ENCODE measurements at places on chromosomes 11 and 22.

DNA sequence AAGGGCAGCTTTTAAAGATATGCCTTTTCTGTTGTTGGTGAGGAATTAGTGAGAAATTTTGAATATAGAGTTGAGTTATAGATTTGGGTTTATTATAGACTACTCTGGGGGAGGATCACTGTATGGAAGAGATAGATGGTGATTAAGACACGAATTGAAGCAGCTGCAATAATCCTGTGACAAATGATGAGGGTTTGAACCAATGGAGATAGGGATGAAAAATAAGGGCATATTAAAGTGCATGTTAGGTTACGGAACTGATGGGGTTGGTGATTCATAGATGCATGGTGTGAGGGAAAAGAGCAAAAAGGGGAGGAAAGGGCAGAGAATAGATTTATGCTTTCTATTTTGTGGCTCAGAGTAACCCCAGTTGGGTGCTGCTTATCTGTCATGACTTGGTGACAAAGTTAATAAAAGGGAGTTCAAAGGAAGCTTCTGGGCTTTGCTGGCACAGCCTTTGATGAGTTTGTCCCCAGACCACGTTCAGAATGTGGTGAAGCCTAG is 11.8 kb downstream of the C11orf87 start:
- no peak for DNase-seq

GRCh38 chr11:84719935-84720577 is 907.1 kb downstream of the DLG2 start:
- DNase-seq: no peak

DNA sequence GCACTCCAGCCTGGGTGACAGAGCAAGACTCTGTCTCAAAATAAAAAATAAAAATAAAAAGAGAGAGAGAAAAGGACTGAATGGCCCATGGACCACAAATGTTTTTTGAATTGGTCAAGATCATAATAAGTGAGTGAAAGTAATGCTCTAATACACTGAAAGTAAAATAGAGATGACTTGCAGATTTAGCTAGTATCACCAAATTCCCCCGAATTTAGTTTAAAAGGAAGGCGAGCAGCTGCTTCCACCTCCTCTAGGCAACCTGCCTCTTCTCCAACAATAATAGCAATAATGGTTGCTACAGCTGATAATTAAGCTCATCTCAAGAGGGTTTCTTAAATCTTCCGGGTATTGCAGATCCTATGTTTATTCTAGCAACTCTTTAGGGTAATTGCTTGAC is 36.8 kb downstream of the CELF1 start:
- no peak for DNase-seq

GRCh38 chr22:22005945-22006595 is 23.5 kb upstream of the TOP3B start:
- DNase-seq: no peak

DNA sequence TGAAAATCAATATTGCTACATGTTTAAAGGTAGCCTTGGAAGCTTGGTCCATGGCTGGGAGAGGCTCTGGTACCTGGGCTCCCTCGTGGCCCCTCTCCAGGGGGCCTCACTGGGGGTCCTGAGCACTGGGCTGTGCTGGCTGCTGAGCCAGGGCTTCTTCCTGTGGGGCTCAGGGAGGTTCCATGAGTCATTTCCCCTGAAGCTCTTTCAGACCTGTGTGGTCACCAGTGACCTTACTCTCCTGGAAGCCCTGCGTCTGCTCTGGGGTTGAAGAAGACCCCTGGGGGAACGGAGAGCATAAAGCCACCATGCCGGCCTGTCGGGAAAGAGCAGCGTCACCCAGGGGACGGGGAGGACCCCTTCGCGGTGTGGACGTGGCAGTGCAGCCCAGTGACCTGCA is 389.0 kb downstream of the TBC1D22A start:
- DNase-seq: no peak

DNA sequence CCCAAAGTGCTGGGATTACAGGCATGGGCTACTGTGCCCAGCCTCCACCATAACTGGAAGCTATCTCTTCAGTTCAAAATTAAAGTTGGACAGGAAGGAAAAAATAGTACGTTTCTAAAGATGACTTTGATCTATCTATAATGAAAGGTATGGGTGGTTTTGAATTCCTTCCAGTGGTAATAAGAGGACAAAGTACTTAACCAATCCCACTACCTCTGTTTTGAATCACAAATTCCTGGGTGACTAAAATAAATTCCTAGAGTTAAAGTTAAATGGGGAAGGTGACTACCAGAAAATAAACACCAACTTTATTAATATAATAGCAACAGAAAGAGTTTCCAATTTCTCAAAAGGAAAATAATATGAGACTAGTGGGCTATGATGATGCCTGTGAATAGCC is 9.1 kb downstream of the PHF5A start:
- no peak for DNase-seq

- no peak for DNase-seq
Measured at GRCh38 chr22:49626361-49627216, 201.1 kb downstream of the BRD1 start.

GRCh38 chr11:35090125-35090524 is 48.8 kb upstream of the CD44 start:
- DNase-seq: no peak

DNA sequence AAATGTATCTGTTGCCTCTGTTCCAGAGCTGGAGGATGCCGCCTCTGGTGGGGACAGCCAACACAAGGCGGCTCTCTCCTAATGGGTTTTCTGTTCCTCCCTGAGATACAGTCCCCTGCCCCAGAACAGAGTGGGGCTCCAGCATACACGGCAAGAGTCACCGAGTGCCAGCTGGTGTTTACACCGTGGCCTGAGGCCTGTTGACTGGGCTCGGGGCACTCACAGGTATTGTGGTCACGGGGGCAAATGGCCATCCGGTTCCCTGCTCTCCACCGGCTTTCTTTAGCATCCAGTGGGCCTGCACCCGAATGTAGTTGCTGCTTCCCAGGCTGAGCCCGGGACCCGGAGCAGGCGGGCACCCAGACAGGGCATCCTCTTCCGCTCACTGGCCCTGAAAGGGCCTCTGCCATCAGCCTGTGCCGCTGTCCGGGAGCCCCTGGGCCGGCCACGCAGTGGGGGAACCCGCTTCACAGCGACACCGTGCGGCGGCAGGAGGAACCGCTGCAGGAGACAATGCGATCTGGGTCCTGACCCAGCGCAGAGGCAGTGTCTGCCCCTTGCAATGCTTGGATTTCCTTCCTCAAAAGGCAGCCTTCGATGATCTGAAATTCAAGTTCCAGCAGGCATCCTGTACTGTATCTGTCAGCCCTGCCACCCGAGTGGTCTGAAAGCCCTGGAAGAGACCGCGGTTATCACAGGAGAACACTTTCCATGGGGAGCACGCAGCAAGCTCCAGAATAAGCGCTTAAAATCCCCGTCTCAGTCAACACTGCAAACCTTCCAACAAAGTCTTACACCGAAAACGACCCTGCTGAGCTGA is 859 bp upstream of the KRTAP5-5 start:
- no peak for DNase-seq

GRCh38 chr22:36644333-36644757 is 59.2 kb downstream of the CACNG2 start:
- no peak for DNase-seq

GRCh38 chr11:17672469-17672868 is 46.9 kb upstream of the MYOD1 start:
- DNase-seq: no peak

- no peak for DNase-seq
Measured at GRCh38 chr11:11480971-11481370, 127.9 kb upstream of the CSNK2A3 start.

DNA sequence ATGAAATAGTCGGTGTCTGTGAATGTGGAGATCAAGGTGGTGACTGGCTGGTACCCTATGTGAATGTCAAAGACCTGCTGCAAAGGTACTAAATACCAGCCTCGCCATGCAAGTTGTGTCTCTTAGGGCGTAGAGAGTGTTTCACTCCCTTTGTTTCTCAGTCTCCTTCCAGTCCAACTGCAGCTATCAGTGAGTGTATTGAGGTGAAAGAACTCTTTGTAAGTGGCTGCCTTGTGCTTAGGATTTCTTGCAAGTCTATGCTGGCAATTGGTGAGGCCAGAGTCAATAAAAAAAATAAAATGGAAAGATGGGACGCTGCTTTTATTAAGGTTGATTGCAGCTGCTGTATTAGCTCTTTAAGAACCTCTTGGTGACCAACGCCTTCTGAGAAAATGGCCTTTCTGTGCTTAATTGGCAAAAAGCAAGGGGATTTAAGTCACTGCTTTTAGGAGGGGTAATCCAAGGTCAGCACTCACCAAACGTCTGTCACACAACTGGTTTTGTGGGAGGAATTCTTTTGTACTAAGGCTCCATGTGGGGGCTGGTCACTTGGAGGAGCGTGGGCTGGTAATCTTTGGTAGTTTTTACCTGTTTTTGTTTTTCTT is 95.1 kb downstream of the PARVA start:
- peak; percentile 54 for DNase-seq

GRCh38 chr11:73210916-73211667 is 7.0 kb upstream of the P2RY2 start:
- DNase-seq: no peak

DNA sequence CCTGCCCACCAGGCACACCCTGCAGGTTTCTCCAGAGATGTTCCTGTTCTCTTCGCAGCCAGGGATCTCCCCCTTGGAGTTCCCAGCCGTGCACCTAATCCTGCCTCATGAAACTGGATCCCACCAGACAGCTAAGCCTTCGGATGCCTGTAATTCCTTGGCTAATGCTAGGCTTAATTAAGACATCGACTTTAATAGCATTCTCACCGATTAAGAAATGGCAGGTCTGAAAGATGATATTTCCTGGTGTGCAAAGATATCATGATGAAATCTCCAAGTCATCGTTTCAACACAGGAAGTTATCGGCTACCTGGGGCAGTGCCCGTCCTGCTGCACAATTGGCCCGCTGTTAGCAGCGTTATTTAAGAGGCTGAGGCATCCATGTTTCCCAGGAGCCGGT is 41.5 kb upstream of the CCND1 start:
- no peak for DNase-seq

DNA sequence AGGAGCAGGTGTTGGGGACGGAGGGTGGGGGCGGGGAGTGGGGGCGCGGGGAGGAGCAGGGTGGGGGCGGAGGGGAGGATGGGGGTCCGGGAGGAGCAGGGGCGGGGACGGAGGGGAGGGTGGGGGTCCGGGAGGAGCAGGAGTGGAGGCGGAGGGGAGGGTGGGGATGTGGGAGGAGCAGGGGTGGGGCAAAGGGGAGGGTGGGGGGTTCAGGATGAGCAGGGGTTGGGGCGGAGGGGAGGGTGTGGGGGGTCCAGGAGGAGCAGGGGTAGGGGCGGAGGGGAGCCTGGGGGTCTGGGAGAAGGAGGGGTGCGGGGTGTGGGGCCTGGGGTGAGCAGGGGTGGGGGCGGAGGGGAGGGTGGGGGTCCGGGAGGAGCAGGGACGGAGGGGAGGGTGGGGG is 17.1 kb downstream of the CRELD2 start:
- no peak for DNase-seq

DNA sequence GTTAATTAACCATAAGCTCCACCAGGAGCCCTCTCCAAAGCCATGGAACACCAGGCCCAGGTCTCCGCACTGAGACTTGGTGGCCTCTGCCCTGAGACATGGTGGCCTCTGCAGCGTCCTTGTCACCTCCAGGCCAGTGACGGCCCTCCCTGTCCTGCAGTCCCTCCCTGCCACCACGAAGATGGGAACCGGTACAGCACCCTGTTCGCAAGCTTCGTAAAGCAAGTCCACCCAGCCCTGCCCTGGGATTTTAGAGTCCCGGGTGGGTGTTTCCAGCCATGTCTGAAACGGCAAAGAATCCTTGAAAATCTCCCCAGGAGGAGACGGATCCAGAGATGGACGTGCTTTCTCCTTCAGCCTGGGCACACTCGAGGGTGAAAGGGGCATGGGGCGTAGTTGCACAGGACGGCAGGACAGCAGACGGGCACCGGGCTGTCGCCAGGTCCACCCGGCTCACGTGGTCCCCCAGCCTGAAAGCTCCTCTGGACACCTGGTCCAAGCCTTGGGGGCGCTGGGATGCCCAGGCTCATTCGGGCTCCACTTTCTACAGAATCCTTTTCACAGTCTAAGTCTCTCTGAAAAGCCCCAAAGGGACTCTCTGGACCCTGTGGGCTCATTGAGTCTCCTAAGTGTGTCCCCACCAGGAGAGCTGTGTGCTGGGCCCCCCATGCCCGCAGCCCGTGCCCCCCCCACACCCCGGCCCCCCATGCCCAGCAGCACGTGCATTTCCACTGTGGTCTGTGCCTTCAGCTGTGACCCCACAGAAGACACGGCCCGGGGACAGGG is 456.2 kb downstream of the BRD1 start:
- no peak for DNase-seq

DNA sequence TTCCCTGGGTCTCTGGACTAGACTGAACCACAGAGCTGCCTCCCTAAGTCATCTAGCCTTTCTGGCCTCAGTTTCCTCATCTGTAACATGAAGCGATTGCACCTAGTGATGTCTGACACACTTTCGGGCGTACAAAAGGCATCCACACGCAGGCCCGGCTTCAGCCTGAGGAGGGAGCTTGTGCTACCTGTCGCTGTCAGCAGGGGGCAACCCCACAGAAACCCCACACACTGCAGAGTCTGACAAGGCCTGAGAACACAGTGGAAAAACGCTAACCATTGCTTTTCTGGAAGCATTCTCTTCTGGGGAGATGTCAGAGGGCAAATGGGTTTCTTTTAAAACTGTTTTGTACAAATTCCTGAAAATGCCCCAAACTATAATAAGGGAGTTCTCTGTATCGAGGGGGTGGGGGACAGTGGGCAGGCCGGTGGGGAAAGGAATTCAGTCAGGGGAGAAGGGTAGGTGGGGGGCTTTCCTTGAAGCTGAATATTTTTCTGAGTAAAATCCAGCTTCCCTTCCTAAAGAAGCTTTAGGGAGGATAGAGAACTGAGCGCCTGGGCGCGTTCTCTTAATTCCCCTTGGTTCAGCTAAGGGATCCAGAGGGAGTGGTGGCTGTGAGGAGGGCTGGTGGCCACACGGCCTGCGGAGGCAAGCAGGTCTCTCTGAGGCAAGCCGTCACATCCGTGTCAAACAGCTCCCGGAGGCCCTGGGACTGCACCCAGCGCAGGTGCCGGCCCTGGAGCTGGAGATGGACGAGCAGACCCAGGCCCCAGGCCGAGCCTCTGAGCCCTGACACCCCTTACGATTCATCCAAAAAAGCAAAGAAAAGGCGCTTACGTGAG is 533 bp downstream of the ELF5 start:
- DNase-seq: no peak
